ENCODE measurements at places on chromosomes 1 and 21. TPM values are rescaled to one million over a fixed set of nuclear protein-coding genes. Genes with fewer than 3 reads are reported as not detected.

The NFASC gene
- 37.6 TPM for total RNA-seq

The BATF3 gene
- not detected for total RNA-seq

The FAM72A gene
- total RNA-seq, result 7.4 TPM

The FCRL1 gene
- not detected for total RNA-seq

The MFSD2A gene
- total RNA-seq, result 14.3 TPM
